ENCODE measurements at places on chromosomes 7 and 10.

DNA sequence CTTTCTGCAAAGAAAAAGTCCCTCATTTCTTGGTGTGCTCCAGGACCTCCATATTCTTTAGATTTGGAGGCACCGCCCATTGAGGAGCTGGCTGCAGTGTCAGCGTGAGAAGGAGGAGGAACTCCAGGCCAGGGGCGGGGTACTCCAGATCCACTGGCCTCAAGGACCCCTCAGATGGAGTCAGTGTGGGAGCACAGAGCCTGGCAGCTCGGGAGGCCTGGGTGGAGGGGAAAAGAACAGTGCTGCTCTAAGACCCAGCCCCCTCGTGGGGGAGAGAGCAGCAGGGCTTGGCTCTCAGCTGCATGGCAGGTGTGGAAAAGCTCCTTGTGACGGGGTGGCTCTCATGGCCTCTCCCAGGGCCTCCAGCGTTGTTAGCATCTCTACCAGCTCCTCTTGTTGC lies 70.5 kb downstream of the ITGB1 start:
- DNase-seq: no peak

DNA sequence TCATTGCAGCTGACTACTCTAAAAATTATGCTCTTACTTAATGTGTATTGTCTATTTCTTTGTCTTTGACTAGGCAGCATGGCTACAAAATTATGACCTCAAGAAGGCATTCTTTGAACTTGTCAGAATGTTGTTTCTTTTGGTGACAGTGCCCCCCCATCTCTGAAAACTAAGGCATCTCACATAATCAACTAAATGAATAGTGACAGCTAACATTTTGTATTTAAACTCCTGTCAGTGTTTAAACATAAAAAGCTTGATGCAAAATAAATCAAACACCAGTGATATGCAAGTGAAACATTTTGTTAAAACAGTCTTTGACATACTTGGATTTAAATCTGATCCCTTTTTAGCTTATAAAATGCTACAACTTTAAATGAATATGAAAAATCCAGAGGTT lies 233.5 kb downstream of the FOXP2 start:
- no peak for DNase-seq

DNA sequence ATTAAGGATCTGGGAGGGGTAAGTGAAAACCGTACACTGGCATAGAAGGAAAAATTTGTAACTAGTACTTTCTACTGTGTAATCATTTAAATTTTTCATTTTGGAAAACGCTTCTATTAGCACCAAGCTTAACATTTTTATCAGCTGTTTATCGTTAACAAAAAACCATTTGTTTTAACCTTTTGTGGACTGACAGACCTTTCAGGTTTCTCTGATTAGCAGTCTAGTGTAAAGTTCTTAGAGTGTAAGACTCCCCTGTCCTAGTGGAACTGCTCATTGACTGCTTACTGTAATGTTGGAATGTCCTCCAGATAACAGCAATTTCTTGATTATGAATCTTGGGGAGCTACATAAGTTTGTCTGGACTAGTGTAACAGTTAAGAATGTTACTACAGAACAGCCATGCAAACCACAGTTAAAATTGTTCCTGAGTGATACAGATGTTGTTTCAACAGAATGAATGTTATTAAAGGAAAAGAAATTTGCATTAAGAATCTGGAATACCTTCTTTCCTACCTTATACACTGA lies 2.0 kb downstream of the DBF4 start:
- DNase-seq: peak; percentile 25

GRCh38 chr7:100516135-100516812 lies 22.7 kb upstream of the AGFG2 start:
- DNase-seq: peak; percentile 99

- DNase-seq: no peak
These were observed 117.8 kb upstream of the INSYN2A start for GRCh38 chr10:127313996-127314700.

- no peak for DNase-seq
These were observed 159.0 kb downstream of the PLXNA4 start for GRCh38 chr7:132417103-132417906.

DNA sequence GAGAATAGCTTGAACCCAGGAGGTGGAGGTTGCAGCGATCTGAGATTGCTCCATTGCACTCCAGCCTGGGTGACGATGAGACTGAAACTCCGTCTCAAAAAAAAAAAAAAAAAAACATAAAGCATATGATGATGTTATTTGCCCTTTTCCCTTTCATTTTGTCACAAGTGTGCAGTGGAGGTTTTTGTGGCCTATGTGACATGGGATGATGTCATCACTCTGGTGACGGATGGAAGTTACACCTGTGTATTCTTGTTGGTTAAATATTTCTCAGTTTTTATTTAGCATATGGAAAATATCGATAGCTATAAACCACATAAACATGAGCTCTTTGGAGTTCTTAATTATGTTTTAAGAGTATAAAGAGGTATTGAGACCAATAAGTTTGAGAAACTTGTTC lies 71.8 kb upstream of the EMX2 start:
- DNase-seq: no peak

DNA sequence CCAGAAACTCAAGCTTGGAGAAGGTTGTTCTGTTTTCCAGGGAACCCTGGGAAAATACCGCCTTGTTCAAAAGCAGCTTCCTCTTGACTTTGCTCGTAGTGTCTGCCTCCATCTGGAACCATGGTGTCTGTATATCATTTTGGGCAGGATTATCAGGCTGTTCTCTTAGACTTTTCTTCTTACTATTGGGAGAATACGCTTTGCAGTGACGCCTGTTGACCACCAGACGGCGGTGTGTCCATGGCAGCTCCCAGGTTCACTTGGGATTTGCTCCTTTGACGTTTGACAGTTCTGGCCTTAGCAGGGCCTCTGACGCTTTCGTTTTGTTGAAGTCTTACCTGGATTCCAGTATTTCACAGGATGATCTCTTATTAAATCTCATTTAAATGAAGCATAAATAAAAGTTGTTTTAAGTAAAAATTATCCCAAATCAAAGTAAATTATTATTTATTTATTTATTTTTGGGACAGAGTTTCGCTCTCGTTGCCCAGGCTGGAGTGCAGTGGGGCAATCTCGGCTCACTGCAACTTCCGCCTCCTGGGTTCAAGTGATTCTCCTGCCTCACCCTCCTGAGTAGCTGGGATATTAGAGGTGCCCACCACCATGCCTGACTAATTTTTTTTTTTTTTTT lies 41.8 kb upstream of the GJD4 start:
- DNase-seq: peak; percentile 69

- DNase-seq: no peak
These were observed 60.1 kb upstream of the GNA12 start for GRCh38 chr7:2904202-2904601.

DNA sequence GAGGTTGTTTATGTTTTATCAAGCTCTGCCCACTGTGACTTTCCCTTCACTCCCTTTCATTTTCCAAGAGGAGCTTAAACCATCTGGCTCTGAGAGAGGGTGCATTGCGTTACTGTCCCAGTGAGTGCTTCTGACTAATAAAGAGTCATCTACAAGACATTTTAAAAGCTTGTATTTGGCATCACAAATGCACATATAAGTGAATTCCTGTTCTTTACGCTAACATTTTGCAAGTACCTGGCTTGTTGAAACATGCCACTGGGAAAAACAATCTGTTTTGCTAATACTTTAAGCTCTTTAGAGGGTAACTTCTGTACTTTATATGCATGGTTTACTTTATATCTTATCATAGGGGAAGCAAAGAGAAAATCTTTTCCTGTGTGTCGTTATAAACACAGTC lies 534.6 kb upstream of the POM121L12 start:
- peak; percentile 5 for DNase-seq

DNA sequence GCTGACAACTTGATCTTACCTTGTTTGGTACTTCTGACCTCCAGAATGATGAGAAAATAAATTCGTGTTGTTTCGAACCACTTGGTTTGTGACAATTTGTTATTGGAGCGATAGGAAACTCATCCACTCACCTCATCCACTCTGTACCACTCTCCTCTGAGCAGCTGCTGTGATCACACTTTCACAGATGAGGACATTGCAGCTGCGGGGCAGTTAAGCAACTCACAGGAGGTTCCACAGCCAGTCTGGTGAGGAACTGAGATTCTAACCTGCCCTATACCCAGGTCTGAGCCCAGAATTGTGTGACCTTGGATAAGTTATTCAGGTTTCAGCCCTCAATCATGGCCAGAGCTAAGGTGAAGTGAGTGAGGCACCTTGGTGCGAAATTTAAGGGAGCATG lies 35.2 kb downstream of the BTBD16 start:
- no peak for DNase-seq

- DNase-seq: no peak
These were observed 35.8 kb downstream of the GNAI1 start for GRCh38 chr7:80170445-80170844.

- DNase-seq: no peak
These were observed 17.0 kb upstream of the PCBD1 start for GRCh38 chr10:70905071-70906021.

DNA sequence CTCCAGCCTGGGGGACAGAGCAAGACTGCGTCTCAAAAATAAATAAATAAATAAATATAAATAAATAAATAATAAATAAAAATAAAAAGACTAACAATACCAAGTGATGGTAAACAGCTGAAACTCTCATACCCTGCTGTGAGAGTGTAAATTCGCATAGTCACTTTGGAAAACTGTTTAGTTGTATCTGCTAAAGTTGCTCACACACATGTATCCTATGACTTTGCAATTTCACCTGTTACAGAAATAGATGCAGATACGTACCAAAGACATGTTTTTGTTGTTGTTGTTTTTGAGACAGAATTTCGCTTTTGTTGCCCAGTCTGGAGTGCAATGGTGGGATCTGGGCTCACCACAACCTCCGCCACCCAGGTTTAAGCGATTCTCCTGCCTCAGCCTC lies 135.7 kb downstream of the IDE start:
- no peak for DNase-seq

DNA sequence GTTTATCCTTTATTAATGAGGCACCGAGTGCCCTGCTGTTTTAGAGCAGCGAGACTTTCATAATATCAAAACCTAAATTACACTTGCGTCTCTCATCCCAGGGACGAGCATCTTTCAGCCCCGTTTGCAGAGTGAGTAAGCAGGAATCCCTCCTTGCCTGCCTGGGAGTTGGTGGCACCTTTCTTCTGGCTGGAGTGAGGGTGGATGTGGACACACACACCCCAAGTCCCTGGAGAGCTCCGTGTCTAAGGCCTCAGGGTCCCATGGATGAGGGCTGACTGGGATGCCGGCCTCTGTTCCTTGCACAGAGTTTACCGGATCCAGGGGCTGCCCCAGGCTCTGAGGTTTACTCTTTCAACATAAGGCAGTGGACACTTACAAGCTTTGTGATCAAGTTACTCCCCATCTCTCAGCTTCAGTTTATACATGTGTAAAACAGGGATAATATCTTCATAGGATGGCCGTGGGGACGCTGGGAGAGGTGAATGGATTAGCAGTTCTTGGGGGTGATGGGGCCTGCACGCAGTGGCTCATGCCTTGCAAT lies 24.5 kb downstream of the POLL start:
- no peak for DNase-seq

GRCh38 chr10:118447478-118448270 lies 105.5 kb upstream of the FAM204A start:
- peak; percentile 48 for DNase-seq

- DNase-seq: no peak
These were observed 202.4 kb downstream of the ELFN1 start for GRCh38 chr7:1872191-1873069.

DNA sequence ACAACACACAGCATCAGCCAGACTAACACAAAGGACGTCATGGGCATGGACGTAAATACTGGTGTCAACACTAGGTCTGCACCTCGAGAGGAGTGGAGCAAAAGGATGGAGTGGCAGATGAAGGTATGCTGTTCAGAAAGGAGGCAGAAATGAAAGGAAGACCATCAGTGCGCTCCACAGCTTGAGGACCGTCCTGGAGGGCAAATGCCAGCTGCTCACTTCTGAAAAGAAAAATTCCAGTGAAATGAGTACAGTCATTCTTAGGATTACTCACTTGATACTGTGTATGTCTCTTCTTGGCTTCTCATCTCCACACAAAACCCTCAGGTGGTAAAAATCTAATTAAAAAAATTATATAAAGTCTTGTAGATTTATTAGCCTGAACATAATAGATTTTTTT lies 44.8 kb downstream of the EGFR start:
- DNase-seq: peak; percentile 71

Data from fibroblast of upper back skin (primary cell).